ENCODE measurements at places on chromosomes 1 and 21.

DNA sequence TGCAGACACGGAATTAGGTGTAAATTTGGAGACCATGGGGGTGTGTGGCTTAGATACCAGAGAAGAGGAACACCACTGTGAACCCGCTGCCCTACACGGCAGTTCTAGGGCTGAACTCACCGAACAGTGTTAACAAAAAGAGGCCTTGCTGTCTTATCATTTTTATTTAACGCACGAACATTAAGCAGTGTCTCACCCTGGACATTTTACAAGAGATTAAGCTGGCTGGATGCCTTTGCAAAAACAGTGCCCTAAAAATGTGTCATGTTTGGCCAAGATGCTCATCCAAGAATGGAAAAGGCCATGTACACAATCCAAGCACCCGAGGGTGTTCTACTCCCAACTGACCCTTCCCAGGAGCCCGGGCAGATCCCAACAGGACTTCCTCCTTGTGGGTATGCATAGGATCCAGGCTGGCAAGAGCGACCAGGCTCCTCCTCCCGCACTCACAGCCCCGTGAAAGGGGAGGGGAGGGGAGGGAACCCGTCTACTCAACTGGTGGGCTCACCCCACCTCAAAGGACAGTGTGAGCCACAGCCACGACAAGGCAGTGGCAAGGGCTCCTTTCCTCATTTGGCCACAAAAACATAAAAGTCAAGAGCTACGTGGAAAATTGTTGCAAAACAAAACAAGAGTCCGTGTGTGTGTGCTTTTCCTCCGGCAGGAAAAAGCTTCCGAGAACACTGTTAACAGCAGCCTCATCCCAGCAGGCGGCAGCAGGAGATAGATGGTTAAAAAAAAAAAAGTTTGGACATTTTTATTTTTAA is 20.3 kb downstream of the C2CD2 start:
- DNase-seq = no peak

DNA sequence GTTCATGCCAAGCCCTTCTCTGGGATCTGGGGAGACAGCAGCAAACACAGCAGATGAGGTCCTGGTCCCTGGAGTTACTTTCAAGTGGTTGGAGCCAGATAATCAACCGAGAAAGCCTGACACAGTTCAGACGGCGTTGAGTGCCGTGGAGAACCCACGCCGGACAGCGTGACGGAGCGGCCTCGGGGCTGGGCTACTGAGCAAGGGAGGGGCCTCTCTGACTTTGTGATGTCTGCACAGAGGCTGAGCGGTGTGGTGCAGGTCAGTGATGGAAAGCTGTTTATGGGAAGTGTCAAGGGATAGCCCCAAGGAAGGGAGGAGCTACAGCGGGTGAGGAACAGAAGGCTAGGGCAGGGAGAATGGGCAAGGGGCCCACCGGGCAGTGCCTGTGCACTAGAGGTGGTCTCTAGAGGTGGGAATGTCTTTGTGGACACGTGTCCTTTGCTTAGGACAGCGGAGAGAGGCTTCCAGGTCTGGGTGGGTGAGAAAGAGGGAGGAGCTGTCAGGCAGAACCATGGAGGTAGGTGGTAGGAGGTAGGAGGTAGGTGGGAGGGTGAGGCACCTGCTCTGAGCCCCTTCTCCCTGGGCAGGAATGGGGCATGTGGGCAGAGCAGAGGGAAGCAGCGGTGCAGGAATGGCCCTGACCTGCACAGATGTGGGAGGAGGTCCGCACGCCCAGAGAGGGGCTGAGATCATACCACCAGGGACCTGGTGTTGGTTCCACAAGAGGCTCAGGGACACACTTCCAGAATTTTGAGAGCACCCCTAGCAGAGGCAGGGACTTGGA is 62.8 kb downstream of the RUNX3 start:
- no peak for DNase-seq

DNA sequence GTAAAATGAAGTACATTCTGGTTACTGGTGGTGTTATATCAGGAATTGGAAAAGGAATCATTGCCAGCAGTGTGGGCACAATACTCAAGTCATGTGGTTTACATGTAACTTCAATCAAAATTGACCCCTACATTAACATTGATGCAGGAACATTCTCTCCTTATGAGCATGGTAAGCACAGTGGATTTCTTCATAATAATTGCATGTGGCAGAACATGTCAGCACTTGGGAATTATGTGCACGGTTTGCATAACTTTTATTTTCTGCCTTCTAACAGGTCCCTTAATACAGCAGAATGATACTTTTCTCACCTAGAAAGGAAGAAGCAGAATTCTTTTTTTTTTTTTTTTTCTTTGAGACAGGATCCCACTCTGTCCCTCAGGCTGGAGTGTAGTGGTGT is 3.8 kb downstream of the CTPS1 start:
- DNase-seq = no peak

DNA sequence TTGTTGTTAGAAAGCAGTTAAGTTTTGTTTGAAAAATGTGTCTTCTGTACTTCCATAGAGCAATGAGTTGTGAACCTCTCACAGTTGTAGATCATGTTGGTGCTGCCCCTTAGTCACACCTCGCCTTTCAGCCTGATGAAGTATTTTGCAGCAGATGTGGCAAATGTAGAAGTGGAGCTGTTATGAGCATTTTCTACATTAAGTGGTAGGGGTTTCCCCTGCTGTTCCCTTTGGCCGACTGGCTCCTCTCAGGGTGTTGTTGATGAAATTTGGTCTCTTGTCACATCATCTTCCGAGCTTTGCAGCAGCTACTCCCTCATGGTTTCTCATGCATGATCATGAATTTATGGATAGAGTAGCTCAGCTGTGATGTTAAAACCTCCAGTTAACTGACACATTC is 33.6 kb upstream of the DENND1B start:
- DNase-seq = no peak

DNA sequence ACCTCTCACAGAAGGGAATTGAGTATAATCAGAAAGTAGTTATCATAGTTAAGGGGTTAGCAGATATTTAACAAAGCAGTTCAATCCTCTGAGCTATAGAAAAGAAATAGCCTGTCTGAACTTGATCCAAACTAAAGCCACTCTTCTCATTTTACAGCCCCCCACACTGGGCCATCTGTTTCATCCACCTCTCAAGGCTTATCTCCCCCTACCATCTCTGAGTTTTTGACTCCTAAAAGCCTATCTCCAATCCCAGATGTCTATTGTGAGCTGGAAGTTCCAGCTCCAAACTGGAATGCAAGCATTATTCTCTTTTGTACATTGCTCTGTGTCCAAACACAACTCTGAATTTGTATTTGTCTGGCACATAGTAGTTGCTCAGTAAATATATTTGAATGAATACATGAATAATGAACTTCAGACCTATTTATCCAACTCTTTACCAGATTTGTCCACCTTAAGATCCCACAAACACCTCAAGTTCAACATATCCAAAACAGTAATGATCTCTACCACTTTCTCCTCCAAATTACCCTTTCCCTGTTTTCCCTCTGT is 98.1 kb downstream of the PLPP3 start:
- no peak for DNase-seq

DNA sequence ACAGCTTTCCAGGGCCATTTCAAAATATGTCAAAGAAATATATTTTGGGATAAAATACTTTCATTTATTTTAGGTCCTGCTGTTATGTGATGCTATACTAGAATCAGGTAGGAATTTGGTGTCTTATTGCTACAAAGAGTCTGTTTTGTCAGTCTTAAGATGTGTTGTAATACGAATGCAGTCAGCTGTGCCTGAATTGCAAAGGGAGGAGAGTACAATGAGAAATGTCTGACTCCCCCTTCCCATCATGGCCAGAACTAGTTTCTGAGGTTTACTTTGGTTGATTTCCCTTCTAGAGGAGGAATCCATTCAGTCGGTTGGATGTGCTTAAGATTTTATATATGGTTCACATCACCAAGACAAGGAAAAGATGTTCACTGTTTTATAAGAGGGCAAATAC is 75.7 kb upstream of the TNFSF18 start:
- DNase-seq = no peak

DNA sequence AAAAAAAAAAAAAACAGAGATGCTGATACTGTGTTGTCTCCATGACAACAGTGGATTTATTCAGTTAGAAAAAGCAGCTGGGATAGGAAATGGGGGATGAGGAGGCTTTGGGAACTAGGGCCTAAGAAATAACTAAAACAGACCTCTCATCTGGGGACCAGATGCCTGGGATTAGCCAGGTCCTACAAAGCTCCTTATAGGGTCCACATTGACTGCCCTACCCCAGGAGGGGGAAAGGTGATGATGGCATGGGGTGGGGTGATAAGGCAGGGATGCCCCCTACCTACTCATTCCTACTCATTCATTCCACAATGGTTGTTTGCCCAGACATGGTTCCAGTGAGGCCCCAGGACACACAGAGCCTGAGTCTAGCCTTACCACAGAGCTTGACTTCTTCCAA is 131.2 kb downstream of the PLXNA2 start:
- no peak for DNase-seq

GRCh38 chr21:30714946-30715345 is 3.6 kb downstream of the KRTAP21-3 start:
- no peak for DNase-seq

GRCh38 chr1:69438056-69438795 is 129.5 kb upstream of the LRRC7 start:
- no peak for DNase-seq

- no peak for DNase-seq
Observed at GRCh38 chr1:25023190-25023578, 93.1 kb upstream of the RUNX3 start.

- DNase-seq = no peak
Observed at GRCh38 chr1:98030483-98030882, 109.6 kb upstream of the DPYD start.

DNA sequence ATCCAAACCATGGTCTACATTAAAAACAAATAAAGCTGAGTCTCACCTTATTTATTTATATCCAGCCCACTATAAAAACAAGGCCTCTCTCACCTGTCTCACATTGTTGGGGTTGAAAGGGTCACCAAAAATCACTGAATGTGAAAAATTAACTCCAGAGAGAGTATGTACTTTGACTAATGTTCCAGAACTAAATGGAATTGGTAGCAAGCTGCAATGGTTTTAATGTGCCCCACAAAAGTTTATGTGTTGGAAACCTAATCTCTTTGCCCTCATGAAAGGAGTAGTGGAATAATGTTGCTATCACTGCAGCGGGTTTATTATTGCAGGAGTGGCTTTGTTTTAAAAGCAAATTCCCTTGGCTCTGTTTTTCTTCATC is 230.3 kb downstream of the LTN1 start:
- DNase-seq = no peak

DNA sequence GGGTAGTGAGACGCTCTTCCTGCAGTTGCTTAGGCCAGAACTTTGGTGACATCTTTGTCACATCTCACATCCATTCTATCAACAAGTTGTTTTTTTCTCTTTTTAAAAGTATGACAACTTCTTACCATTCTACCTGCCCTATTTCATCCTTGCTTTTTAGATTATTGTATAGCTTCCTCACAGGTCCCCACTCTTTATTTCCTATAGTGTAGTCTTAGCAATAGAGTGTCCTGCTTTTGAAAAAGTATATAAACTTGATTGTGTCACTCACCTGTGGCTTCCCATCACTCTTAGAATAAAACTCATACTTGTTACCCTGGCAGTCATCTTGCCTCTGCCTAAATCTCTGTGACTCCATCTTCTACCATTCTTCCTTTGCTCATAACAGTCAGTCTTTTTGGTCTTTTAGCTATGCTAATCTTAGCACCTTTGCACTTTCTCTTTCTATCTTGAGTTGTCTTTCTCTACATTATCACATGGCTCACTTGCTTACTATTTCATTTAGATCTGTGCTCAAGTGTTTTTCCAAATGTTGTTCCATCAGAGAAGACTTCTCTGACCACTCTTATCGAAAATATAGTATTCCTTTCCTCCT is 9.5 kb downstream of the CDC73 start:
- no peak for DNase-seq

DNA sequence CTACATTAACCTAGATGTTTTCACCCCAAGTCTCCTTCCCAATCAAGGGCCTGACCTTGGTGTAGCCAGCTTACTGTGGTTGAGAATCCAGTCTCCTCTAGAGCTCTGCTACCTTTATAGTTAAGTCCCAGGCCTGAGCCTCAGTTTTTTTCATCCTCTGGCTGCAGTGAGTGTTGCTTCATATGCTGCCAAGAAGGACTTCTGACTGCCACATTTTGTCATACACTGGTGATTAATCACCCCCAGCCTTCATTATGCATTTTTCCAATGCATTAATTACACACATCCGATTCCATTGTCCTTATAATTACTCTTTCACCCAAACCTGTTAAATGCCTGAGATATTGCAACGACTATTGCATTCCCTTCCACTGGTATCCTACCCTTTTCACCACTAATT is 66.3 kb upstream of the FGGY start:
- no peak for DNase-seq
